AG04450 (cell line): ENCODE measurements at places on chromosomes 12 and 14. TPM values are rescaled to one million over a fixed set of nuclear protein-coding genes. Genes with fewer than 3 reads are reported as not detected.

GRCh38 chr12:58270966-58271705 lies 329.8 kb downstream of the ATP23 start:
- no peak for DNase-seq

DNA sequence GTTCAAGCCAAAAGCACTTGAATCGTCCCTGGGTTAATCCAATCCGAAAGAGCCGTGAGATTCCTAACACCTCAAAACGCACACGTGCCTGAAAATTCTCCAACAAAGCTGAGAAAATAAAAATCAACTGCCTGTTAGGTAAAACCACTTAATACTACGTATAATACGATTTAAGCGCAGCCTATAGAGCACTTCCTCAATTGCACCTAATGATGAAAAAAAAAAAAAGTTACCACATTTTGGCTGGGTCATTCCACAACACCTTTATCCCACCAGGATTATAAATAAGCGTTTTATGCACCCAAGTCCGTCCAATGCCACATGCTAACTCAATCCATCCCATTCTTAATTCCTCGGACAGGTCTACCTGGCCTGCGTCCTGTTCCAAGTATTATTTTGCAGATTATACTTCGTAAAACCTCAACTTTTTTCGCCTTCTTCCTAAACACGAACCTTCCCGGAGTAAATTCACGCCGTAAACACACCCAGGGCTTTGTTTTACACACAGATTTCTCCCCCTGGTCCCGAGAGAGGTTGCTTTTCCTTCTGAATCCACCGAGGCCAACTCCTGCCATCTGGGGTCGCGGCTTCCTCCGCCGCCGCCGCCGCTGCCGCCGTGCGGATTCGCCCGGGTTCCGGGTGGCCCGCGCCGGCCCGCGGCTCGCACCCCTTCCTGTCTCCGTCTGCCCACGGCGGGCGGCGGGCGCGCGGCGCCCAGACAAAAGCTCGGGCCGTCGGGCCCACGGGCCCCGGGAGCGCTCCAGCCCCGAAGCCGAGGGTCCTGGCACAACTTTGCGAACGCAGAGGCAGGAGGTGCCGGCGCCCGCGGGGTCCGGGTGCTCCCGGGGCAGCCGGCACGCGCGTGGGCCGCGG lies 66.2 kb downstream of the RNF34 start:
- DNase-seq: no peak

DNA sequence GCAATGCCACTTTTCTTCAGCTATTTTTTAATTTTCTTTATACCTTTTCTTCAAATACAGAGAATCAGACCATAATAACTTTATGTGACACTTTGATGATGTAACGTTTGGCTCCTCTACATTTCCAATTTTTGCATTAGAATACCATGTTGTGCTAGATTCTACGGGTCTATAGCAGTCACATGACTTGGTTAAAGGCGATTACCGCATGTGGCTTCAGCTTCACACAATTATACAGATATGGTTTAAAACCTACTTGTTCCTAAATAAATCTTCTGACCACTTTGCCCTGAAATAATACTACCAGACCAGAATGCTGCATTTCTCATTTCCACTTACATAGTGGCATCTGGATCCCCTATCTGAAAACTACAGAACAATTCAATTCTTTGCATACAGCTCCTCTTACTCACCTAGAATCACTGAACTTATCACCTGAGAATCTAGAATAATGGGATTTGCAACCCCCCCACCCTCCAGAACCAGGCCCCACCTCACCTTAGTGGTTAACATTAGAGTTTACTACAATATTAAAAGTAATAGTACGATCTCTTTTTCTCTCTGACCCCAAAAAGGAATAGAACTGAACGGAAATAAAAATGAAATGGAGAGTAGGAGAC lies 1.3 kb downstream of the MAX start:
- DNase-seq: no peak

DNA sequence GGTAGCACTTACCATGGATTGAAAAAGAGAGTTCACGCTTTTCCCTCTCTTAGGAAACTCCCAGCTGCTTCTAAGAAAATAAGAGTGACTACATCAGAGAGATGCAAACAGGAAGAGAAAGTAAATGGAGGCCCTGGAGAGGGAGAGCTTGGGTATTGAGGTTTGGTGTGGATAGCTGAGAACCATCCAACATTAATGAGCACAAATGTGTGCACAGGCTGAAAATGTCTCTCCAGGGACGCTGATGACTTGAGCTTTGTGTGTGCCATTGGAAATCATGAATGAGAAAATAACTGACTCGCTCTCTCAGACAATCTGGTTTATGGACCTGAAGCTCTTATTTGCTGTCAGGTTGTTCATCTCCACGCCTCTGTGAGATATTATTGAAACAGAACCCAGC lies 318.8 kb downstream of the NRXN3 start:
- DNase-seq: no peak

- DNase-seq: no peak
Observed at GRCh38 chr12:47237751-47238211, 158.0 kb upstream of the AMIGO2 start.

DNA sequence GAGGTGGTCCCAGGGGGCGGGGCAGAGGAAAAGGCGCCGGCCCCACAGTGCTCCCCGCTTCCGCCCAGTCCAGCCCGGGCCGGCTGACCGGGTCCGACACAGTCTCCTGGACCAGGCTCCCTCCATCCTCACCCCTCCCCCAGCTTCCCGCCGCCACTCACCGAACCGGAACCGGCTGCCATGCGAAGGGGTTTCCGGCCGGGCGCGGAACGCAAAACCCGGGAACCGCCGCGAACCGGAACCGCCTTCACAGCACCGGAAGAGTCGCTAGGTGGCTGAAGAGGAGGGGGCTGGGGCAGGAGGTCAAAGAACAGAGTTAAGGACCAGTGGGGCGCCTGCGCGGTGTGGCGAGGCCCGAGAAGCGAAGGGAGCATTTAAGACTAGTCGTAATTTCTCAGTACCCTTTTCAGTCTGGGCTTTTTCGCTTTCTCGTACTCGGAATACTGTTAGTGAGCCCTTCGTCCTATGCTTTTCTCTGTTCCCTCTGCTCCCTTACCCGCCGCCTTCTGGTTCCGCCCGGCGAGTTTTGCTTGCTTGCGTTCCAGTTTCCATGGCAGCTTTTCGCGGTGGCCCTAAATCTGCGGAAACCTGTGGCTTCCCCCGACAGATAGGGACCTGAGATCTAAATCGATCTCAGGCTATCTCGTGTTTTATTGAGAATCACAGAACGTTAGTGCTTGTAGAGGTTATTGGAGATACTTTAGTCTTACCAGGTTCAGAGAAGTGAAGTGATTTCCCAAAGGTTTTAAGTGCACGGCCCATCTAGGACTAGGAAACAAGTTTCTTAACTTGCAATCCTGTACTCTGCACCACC lies at the start of gene SENP1:
Gene SENP1 (minus strand): TSS at position 213 of the 814 bp plus-strand sequence. CDS start 4,607 bp downstream, outside the sequence.
- DNase-seq: peak; percentile 57

- DNase-seq: no peak
Observed at GRCh38 chr14:37091651-37092050, 80.8 kb downstream of the SLC25A21 start.

- no peak for DNase-seq
Observed at GRCh38 chr14:48628870-48629269, 953.5 kb upstream of the MDGA2 start.

DNA sequence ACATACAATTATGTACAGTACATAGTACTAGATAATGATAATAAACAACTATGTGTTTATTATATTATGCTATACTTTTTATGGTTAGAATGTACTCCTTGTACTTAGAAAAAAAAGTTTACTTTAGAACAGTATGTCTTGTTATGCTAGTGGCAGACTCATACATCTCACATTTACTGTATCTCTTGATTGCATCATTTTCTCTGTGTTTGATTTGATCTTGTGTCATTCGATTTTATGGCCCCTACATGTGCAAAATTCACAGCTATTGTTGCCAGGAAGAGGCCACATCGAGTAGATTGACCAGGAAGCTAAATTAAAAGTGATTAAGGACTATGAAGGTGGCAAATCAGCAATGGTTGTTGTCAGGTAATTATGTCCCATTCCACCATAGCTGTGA lies 153.0 kb downstream of the PCNX1 start:
- DNase-seq: no peak

GRCh38 chr12:14239350-14239934 lies 126.0 kb upstream of the ATF7IP start:
- DNase-seq: no peak

GRCh38 chr12:101015044-101015443 lies 195.0 kb downstream of the SLC5A8 start:
- no peak for DNase-seq

DNA sequence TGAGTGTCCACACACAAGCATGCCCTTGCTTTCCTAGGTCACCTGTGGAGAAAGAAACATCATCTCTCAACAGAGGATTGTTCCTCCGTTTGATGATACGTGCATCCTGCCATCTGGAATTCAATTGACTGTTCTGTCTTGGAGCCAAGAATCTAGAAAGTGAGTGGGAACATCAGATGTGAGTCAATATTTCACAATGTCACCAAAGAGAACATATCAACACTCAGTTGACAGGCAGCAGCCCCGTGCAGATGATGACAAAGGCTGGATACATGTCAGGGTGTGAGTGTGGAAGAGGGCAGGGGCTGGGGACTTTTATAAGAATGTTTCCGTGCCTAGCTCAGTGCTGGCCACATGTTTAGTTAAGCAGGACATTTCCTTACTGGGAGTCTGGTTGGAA lies 76.1 kb downstream of the TBC1D30 start:
- DNase-seq: no peak

DNA sequence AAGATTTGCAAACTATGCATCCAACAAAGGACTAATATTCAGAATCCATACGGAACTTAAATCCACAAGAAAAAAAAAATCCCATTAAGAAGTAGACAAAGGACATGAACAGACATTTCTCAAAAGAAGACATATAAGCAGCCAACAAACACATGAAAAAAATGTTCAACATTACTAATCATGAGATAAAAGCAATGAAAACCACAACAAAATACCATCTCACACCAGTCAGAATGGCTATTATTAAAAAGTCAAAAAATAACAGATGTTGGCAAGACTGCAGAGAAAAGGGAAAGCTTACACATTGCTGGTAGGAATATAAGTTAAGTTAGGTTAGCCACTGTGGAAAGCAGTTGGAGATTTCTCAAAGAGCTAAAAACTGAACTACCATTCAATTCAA lies 16.2 kb downstream of the CDK17 start:
- DNase-seq: no peak

- no peak for DNase-seq
Observed at GRCh38 chr14:57751400-57751799, 114.5 kb downstream of the SLC35F4 start.

DNA sequence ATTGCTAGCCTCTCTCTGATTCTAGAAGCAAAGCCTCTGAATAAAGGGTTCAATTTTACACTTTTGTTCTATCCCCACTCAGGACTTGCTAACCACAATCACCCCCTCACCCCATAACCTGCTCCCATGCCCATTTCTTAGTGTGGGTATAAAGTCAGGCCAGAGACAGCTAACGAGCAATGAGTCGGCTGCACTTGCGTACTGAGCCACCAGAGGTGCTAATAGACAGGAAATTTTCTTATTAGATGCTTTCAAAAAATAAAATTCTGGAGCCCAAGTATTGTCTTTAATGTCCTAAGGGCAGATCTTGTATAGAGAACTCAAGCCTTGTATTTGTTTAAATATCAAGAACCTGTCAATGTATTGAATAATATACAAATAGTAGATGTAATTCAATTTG lies 256.9 kb downstream of the SYT1 start:
- no peak for DNase-seq

Gene DDHD1
- 11.1 and 16.7 TPM in 2 replicates for polyA plus RNA-seq

Gene POTEM
- polyA plus RNA-seq: not detected in 2 replicates

Gene CRIP2
- 28.2 and 43.8 TPM in 2 replicates for polyA plus RNA-seq

Gene OR4K15
- polyA plus RNA-seq: not detected in 2 replicates

Gene CISTR
- polyA plus RNA-seq: not detected in 2 replicates
